Activated CD4-positive, alpha-beta T cell treated with anti-CD3 and anti-CD28 coated beads, Interleukin-2, amount 50 U/mL, for 1 hour (primary cell): ENCODE measurements at places on chromosomes 2 and 18.

- peak; percentile 55 for DNase-seq
These were observed 6.0 kb upstream of the GPR45 start for GRCh38 chr2:105235388-105236059.

DNA sequence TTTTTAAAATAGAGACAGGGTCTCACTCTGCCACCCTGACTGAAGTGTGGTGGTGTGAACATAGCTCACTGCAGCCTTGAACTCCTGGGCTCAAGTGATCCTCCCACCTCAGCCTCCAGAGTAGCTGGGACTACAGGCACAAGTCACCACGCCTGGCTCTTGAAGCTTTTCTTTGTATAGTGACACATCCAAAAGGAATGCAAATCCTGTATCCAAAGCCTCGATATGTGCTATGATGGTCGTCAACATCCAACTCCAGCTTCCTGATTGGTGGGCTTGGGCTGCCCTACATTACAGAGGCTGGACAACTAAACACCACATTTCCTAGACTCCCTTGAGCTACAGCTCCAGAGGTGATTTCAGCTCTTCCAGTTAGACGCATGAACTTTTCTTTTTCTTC is 101.7 kb upstream of the PGAP1 start:
- DNase-seq, result no peak

DNA sequence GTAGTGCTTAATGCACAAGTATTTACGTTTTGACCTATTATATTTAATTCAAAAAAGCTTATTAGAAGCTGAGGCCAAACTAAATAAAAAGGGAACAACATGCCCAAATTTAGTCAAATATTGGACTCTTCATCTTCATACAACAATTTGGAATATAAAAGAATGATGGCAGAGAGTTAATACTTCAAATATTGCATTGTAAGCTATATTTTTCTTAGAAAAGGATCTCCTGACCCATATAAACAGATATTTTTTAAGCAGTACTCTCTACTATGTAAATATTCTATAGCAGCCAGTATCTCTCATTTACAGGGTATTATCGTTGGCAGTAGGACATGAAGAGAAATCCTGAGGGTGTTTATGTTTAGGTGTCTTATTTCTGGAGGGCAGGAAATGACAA is 531.2 kb downstream of the NYAP2 start:
- DNase-seq, result no peak

GRCh38 chr2:239175181-239175580 is 225.6 kb downstream of the HDAC4 start:
- DNase-seq, result no peak

DNA sequence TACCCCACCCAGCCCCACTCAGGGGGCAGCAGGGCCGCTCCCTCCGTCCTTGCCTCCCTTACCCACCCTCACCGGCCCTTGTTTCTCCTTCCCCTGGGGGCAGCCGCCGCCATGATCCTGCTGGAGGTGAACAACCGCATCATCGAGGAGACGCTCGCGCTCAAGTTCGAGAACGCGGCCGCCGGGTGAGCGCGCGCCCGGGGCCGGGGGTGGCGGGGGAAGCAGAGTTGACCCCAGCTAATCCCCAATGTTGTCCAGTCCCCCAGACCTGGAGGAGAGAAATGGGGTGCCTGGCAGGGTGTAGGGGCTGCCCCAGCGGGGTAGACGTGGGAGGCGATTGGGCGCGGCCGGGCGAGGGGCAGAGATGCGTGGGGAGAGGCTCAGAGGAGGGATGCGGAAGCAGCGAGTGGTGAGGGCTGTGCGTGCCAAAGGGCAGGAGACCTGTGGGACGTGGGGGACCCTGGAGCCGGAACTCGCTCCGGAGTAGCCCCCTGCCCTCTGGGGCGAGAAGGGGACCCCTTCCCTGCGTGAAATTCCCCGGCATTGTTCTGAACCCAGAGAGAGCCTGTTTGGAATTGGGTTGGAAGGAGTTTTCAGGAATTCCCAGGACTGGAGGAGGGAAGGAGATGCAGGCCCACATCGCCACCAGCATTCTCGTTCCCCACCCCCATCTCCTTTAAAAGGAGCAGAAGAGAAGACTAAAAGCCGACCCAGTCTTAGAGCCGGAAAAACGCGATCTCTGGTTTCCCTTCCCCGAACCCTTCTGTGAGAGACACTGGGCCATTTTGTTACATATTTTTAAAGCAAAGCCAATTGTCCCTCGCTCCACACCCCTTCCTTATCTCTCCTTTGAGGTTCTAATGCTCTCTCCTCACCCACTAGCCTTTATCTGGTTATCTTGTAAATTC is 625 bp downstream of the ARPC2 start:
- DNase-seq, result peak; percentile 63

DNA sequence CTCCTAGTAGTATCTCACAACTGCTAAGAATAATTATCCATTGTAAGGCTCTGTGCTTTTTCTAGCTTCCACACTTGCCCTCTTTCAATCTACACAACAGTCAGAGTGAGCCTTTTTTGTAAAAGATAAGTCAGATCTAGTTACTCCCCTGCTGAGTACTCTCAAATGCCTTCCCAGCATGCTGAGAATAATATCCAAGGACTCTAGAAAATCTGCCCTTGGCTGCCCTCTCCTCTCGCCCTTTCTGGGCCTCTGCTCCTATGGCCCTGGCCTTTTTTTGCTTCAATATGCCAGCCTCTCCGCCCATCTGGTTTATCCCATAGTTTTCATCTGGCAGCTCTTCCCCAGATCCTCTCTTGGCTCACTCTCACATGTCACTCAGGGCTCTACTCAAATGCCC is 455.9 kb upstream of the UBE2E3 start:
- DNase-seq, result no peak

DNA sequence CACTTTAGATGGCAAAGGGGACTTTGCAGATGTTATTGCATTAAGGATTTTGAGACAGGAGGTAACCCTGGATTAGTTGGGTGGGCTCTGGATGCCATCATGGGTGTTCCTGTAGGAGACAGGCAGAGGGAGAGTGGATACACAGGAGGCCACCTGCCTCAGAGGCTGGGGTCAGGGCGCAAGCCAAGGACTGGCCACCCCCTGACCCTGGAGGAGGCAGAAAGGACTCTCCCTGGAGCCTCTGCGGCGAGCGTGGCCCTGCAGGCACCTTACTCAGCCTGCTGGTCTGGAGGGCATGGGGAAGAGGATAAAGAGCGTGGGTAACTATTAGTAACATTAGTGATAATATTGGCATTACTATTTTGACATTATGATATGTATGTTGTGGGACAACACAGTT is 21.6 kb upstream of the OTOS start:
- no peak for DNase-seq

GRCh38 chr18:73778032-73778359 is 369.6 kb downstream of the FBXO15 start:
- DNase-seq, result no peak

- DNase-seq, result no peak
These were observed 151.4 kb downstream of the ACKR3 start for GRCh38 chr2:236720974-236721540.

- no peak for DNase-seq
These were observed 24.3 kb upstream of the MGAT5 start for GRCh38 chr2:134229540-134229939.

- DNase-seq, result no peak
These were observed 398 bp downstream of the CRYBA2 start for GRCh38 chr2:218992703-218993344.

DNA sequence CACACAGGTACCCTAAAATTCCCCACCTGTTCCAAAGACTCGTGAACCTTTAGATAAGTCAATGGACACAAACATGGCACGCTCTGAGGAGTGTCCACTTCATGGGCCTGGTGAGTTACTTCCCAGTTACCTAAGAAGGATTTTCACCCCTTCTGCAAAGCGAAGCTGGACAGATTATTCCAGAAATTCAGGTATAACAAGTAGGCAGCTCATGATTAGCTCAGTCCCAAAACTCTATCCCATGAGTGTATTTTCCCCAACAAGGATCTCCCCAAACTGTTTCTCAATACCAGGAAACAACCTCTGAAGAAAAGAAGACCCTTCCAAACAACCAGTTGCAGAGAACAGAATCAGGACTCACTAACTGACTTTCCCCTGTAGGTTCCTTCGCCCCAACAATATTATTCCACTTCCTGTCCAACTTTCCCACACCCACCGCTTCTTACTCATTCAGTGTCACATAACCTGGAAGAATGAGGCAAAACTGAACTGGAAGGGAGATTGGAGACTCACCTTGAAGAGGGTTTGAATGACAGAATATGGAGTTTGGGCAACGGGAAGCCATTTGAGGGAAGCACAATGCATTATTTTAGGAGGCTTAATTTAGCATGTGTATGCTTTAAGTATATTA is 120.1 kb downstream of the ANTXR1 start:
- DNase-seq, result no peak

DNA sequence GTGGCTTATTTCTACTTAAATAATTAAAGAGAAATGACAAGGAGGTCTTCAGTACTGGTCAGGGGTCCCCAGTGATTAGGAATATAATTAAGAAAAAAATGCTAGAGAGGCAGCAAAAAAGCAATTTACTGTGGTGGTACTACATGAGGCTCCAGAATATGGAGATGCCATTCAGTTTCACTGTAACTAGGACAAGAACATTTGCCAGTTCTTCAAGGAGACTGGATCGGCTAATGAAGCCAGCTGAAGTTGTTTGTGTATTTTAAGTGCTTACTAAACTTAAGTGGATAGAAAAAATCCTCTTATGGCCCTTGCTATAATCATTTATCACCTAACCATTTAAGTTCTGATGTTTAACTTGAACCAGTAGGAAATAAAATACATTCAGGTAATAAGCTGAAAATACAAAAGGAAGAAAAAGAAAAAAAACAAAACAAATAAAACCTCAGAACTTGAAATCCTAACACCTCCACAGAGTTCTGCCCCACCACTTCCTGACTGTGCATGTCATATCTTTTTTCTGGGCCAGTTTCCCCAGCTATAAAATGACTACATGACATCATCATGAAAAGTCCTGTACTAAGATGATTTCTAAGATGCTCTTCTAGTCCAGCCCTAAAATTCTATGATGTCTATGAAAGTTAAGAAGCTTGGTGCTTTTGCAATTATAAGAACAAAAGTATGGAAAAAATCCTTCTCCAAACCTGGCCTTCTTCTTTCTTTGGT is 98.0 kb downstream of the TRABD2A start:
- DNase-seq, result peak; percentile 15

DNA sequence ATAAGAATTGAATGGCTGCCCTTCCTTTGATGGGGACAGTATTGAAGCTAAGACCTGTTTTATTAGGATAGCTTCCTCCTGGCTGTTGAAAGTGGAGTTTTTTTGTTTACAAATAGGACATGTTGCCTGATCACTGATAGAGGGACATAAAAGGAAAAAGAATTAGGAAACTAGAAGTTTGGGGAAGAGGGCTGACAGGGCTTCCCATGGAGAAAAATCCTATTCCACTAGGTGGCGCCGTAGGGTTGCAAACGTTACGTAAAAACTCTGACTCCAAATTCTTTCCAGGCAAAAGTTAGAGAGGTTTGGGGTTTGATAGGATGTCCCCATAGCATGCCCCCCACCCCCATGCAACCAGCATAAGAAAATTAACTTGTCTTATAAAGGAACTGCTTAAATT is 11.1 kb upstream of the RBFA start:
- no peak for DNase-seq

DNA sequence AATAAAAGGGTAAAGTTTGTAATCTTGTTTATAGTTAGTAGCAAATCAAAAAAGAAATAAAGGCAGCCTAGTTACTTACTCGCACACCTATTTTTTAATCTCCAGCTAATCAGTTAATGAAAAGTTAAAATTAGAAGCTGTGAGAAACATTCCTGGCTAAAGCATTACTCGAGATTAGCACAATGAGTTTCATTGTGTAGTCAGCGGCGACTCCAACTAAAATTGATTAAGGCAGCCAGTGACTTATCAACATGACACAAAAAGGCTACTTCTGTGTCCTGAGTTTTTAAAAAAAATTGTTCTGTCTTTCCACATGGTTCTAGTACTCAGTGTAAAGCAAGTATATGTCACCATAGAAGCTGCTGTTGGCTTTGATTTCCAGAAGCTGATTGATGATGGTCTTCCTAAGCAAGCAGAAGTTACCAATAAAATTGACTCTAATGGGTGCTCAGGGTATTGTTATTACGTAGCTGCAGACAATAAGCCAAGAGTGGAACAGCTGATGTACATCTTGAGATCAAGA is 159.2 kb downstream of the CPS1 start:
- DNase-seq, result no peak

GRCh38 chr2:240160291-240161086 is 20.0 kb upstream of the OTOS start:
- no peak for DNase-seq

- DNase-seq, result no peak
These were observed 50.4 kb downstream of the PAX8 start for GRCh38 chr2:113228351-113228750.

GRCh38 chr2:201879996-201880395 is 73.7 kb downstream of the CDK15 start:
- DNase-seq, result no peak

GRCh38 chr2:31057691-31058090 is 80.5 kb downstream of the GALNT14 start:
- no peak for DNase-seq

DNA sequence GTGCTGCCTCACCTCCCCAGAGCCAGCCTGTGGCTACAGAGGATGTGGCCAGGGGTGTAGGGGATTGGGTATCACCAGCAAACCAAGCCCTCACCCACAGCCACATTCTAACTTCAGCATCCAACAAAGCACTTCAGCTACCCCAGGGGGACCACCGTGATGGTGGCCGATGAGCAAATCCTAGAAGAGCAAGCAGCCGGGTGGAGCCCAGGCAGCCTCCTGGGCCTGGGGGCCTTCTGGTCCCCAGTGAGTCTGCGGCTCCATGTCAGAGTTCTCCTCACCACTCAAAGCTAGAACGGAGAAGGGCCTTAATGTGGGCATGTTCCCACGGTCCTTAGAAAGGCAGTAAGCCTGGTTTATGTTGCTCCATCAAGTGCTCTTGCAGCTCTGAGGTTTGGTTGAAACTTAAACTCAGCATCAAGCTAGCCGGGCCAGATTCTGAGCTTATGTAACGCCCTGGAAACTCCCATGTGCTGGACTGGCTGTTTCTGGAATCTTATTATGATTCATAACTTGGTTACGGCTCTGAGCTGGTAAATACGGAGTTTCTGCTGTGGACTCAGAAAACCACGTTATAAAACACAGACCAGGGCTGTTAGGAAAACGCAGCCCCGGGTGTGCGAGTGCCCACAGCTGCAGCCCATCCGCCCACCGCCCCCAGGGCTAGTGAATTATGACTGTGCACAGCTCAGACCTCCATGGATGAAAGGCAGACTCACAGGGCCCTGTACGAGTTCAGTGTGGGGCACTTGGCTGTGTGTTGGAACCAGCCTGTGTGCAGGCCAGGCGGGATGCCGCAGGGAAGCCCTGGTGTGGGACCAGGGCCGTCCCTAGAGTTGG is 99.8 kb downstream of the SEPTIN10 start:
- DNase-seq, result no peak

DNA sequence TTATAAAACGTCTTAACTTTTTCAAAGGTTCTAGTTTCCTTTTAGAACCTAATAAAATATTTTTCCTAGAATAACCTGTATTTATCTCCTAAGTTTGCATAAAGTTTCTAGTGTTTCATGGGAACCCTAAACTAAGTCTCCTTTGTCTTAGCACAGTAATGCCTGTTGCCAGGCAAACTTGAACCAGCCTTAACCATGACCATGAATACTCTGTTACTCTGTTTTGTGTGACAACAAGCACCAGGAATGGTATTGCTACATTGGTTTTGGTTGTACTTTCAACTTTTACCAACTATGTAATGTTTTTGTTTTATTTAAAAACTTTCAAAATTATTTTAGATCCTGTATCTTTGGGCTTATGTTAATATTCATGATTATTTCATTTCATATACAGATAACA is 137.6 kb downstream of the CERS6 start:
- no peak for DNase-seq

- DNase-seq, result no peak
These were observed 83.2 kb upstream of the BOD1L2 start for GRCh38 chr18:57063601-57064103.

- no peak for DNase-seq
These were observed 366.9 kb upstream of the SLC14A2 start for GRCh38 chr18:45248240-45248903.
